ENCODE measurements at places on chromosomes 12 and 14. TPM values are rescaled to one million over a fixed set of nuclear protein-coding genes. Genes with fewer than 3 reads are reported as not detected.

The MANSC4 gene
- not detected for total RNA-seq

The HPD gene
- not detected for total RNA-seq

The ACYP1 gene
- 31.3 TPM for total RNA-seq

The EPYC gene
- not detected for total RNA-seq

The ABCD2 gene
- total RNA-seq: 0.03 TPM

The SERPINA1 gene
- total RNA-seq: 3.0 TPM

The ARF3 gene
- total RNA-seq: 79.5 TPM

The SLC6A13 gene
- not detected for total RNA-seq

The TUNAR gene
- total RNA-seq: not detected

The FAM90A1 gene
- 0.61 TPM for total RNA-seq

The VWF gene
- total RNA-seq: 0.15 TPM

The BBOF1 gene
- 2.2 TPM for total RNA-seq

The KRT73 gene
- total RNA-seq: not detected

The PTPN21 gene
- 1.7 TPM for total RNA-seq

The PPP1R3E gene
- total RNA-seq: 1.9 TPM

The KRT72 gene
- total RNA-seq: not detected

The LBHD2 gene
- total RNA-seq: not detected

The PTGER2 gene
- total RNA-seq: 0.19 TPM

The AQP6 gene
- total RNA-seq: 0.26 TPM

The SOAT2 gene
- not detected for total RNA-seq

The NUP37 gene
- total RNA-seq: 60.7 TPM

The ASPG gene
- not detected for total RNA-seq

The WSB2 gene
- total RNA-seq: 89.7 TPM

The C12orf56 gene
- 0.29 TPM for total RNA-seq

The RNFT2 gene
- 11.0 TPM for total RNA-seq

The PRPF39 gene
- total RNA-seq: 15.6 TPM

The NGB gene
- not detected for total RNA-seq

The MYL6 gene
- 1,070 TPM for total RNA-seq

The GPRC5A gene
- total RNA-seq: 112 TPM

The RILPL2 gene
- 7.1 TPM for total RNA-seq

The CCDC197 gene
- not detected for total RNA-seq

The ITPR2 gene
- 10.0 TPM for total RNA-seq

The GCN1 gene
- 150 TPM for total RNA-seq

The ALDH1L2 gene
- total RNA-seq: 18.5 TPM

The CALM1 gene
- total RNA-seq: 199 TPM

The NANOG gene
- total RNA-seq: not detected

Measured in A375 (cell line).